ENCODE measurements at places on chromosomes 13 and 19.

GRCh38 chr13:82797876-82798275, 1084.4 kb downstream of the SLITRK1 start:
- DNase-seq = no peak

- no peak for DNase-seq
These were observed 90.5 kb downstream of the RNASEH2B start for GRCh38 chr13:51000061-51000460.

DNA sequence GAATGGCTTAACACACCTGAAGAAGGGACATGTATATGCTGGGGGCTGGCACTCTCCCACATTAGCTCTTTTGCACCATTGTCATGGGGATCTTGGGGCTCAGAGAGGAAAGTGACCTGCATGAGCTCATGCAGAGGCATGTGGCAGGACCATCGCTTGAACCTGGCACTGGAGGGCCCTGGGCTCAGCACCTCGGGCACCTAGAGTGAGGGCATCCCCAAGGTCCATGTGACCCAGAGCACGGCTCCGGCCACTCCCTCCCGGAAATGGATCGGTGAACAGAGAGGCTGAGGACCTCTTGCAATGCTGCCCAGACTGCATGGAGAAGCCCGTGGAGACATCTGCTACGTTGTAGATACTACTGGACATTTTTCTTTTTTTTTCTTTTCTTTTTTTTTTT, 38.6 kb upstream of the CCNE1 start:
- DNase-seq = no peak

- DNase-seq = no peak
These were observed 52.9 kb downstream of the OR10H4 start for GRCh38 chr19:16001481-16002312.

- no peak for DNase-seq
These were observed 433.0 kb downstream of the TSHZ3 start for GRCh38 chr19:30916238-30916637.

- peak; percentile 67 for DNase-seq
These were observed 10.5 kb upstream of the B3GNT3 start for GRCh38 chr19:17784201-17785008.

GRCh38 chr13:111903143-111903542, 163.8 kb upstream of the SOX1 start:
- DNase-seq = no peak

DNA sequence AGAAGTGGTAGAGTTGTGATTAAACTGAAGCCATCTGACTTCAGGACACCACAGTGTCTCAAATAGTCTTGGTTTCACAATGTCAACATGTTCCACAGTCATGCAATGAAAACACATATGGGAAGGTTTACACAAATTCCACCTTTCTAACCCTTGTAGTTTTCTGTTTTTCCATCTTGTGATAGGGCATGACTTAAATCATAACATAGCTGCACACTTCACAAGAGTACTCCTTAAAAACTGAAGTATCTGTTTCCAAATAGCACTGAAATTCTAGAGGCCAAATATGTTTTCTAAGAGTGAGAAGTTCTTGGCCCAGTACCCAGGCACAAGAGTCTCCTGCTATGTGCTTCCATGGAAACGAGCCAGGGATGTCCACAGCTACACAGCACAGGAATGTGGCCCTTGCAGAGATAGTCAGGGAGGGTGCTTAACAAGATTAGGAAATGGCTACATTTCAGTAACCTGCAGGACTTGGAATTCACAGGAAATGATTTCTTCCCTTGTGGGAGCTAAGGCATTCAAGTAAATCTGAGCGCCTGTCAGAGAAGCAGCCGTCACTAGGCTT, 269.1 kb downstream of the NDFIP2 start:
- DNase-seq = no peak

GRCh38 chr13:109821103-109821502, 34.7 kb upstream of the IRS2 start:
- no peak for DNase-seq

DNA sequence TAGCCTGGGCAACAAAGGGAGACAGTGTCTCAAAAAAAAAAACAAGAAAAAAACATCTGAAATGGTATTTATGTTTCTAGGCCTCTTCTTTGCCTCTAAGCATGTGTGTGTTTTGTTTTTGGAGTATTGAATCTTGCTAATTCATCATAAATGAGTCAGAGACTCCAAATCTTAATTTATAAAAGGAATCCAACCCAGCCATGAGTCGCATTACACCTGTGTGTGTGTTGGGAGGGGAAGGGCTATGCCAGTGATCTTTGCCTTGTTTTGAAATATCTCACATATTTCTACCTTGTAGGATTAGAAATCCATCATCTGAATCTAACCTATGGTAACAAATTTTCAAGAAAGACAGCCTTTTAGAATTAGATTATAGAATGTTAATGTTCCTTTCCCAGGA, 4.0 kb downstream of the ZNF331 start:
- no peak for DNase-seq

DNA sequence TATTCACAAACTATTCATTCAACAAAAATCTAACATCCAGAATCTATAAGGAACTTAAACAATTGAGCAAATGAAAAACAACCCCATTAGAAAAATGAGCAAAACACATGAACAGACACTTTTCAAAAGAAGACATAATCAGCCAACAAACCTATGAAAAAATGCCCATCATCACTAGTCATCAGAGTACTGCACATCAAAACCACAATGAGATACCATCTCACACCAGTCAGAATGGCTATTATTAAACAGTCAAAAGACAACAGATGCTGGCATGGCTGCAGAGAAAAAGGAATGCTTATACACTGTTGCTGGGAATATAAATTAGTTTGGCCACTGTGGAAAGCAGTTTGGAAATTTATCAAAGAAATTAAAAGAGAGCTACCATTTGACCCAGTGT, 487.6 kb downstream of the GPC6 start:
- DNase-seq = no peak

DNA sequence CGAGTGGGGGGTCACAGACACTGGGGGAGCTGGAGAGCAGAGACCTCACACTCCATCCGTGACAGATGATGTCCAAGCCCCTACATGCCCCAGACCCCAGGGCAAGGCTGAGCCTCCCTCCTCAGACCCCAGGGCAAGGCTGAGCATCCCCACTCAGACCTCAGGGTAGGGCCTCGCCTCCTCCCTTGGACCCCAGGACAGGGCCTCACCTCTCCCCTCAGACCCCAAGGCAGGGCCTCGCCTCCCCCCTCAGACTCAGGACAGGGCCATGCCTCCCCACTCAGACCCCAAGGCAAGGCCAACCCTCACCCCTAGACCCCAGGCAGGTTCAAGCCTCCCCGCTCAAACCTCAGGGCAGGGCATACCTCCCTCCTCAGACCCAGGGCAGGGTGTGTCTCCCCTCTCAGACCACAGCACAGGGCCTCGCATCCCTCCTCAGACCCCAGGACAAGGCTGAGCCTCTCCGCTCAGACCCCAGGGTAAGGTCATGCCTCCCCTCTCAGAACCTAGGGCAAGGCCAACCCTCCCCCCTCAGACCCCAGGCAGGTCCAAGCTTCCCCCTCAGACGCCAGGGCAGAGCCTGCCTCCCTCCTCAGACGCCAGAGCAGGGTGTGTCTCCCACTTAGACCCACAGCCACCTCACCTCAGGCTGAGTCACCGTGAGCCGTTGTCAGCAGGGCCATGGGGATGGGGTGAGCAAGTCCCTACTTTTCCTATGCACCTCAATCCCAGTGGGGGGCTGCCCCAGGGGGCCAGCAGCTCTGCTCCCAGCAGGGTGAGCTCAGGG, 1.7 kb upstream of the S1PR4 start:
- peak; percentile 59 for DNase-seq

DNA sequence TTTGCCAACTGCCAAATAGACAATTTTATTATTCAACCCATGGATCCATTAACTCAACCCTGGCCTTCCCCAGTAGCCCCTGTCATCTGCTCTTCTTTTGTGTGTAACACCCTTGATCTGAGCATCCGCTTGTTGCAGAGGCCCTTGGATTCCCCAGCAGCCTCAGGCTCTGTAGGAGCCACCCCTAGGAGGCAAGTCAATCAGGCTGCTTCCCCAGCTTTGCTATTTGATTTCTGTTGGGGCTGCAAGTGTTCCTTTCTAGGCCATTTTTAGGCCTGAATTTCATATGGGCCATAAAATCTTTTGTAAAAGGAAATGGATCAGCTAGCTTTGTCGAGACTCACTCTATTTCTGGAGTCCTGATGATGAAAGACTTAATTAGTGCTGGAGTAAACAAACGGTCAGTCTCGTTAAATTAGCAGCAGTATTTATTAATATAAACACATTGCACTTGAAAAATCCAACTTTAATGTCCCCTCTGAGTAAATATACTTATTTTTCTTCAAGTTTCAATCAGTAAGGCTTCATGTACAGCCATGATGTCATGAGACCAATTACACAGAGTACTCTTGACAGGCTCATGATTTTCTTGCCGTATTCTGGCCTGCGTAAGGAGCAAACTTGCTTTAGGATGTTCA, 105.3 kb downstream of the RGCC start:
- DNase-seq = no peak

- DNase-seq = peak; percentile 70
These were observed 40.2 kb downstream of the SMIM24 start for GRCh38 chr19:3440082-3440481.

DNA sequence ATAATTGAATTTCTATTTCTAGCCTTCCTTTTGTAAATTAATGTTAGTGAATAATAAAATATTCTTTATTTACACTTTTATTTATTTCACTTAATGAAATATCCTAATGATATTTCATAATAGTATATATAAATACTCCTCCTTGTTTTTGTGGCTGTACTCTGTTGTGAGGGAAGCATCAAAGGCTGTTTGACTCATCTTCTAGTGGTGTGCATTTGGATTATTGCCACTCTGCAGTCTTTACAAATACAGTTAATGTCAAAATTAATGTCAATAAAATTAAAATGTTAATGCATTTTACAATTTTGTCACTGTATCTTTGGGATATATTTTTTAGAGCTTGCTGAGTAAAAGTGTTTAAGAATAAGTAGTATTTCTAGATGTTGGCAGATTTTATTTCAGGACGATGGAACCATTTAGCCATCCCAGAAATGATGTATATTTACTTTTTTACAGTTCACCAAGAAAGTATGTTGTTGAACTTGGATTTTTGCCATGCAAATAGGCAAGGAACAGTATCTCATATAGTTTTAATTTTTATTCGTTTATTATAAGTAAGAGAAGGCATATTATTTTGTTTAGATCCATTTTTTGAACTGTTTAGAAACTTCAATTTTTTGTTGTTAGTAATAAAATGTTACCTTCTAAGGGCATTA, 281.2 kb upstream of the SLITRK6 start:
- no peak for DNase-seq

- DNase-seq = no peak
These were observed 118.8 kb downstream of the CDK8 start for GRCh38 chr13:26372747-26373146.

DNA sequence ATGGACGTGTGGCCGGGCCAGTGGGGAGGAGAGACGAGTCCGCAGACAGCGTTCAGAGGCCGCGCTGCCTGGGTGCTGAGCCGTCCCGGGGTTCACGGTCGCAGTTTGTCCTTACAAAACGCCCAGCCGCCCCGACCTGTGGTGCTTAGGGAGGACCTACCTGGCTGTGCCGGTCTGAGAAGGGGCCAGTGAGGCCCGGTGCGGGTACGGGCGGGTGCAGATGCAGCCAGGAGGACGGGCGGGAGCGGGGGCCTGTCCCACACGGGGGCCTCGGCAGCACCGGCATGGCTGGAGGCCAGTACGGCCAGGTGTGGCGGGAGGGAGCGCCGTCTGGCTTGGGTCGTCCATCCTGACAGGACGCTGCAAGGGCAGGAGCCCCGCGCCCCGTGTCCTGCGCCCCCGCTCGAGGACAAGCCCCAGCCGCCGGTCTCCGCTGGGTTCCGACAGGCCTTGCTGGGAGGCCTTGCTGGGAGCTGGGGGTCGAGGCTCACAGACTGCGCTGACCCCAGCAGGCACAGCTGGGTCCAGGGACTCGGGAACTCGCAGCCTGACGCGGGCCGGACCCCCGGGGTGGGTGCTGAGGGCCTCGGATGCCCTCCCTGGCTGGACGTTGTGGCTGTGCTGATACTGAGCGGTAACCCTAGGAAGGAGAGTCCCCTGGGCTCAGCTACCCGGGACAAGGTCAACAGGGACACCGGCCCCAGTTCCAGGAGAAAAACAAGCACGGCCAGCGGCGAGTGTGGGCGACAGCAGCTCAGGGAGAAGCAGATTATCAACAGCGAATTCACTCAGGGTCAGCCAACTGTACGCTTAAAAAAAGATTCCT, 5.3 kb upstream of the PROZ start:
- DNase-seq = no peak

- no peak for DNase-seq
These were observed 10.8 kb downstream of the STAP2 start for GRCh38 chr19:4327877-4328242.

DNA sequence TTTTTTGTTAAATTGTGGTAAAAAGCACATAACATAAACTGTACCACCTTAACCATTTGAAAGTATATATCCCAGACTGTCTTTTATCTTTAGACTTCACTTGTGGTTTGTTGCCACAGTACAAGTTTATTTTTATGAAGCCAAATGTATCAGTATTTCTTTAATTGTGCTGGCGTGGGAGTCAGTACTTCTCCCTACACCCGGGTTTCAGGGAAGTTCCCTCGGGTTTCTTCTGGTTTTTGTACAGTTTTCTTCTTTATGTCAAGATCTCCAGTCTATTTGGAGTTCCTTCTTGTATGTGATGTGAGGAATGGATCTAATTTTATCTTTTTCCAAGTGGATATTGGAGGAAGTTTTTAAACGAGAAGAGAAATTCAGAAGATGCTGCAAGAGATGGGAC, 20.5 kb downstream of the CCDC8 start:
- DNase-seq = no peak

DNA sequence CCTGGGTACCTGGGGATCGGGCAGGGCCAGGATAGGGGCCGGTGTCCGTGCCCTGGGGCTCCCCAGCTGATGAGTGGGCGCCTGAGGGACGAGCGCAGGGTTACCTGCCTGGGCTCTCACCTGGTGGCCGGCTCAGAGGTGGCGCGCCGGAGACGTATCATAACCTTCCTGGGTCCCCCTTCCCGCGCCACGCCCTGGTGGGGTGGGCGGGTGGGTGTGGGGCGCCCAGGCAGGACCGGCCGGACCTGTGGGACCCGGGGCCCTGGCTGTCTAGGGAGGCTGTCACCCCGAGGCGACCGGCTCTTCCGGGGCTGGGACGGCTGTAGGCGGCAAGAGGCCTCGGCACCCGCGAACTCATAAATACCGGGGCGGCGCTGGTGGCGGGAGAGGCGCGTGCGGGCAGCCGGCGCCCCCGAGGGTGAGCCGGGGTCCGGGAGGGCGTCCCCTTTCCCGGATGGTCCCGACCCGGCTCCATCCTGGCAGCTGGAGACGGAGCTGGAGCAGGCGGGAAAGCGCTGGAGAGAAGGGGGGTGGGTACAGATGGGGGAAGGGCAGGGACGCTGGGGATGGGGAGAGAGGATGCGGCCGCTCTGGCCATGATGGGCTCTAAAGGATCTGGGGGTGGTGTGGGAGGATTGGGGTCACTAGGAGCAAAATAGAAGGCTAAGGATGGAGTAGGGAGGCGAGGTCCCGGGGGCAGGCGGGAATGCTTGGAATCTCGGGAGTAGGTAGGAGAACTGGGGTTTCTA, at the start of gene ACP7:
Gene ACP7, plus strand, starts transcription at position 386 of the 749 bp plus-strand sequence. CDS start 902 bp downstream, outside the sequence.
- no peak for DNase-seq
